ENCODE measurements at places on chromosomes 2 and 18.
A peak's percentile ranks its signal among the peaks of the same experiment; 100 is the strongest.

- ATAC-seq, result no peak
- H3K4me1 ChIP-seq, result no peaks in the 10 kb centered on the region
- H3K27me3 ChIP-seq, result peaks cover 8% of the 10 kb centered on the region
These were observed 671.6 kb upstream of the ACVR2A start for GRCh38 chr2:147173189-147173581.

- H3K4me3 ChIP-seq, result no peak overlapping the region
- no peaks in the 10 kb centered on the region for H3K27me3 ChIP-seq
- no peak for ATAC-seq
- no peak overlapping the region for H3K27ac ChIP-seq
These were observed 198.1 kb upstream of the RBBP8 start for GRCh38 chr18:22734791-22735627.

- no peaks in the 10 kb centered on the region for H3K27me3 ChIP-seq
- no peak overlapping the region for H3K4me3 ChIP-seq
- H3K36me3 ChIP-seq, result no peaks in the 10 kb centered on the region
- ATAC-seq, result no peak
- H3K4me1 ChIP-seq, result no peaks in the 10 kb centered on the region
These were observed 705.1 kb upstream of the GCFC2 start for GRCh38 chr2:76415821-76416220.

- peaks cover 9% of the 10 kb centered on the region for H3K4me1 ChIP-seq
- H3K27ac ChIP-seq, result peak overlapping the region; percentile 11
- no peaks in the 10 kb centered on the region for H3K36me3 ChIP-seq
- H3K27me3 ChIP-seq, result peaks cover 15% of the 10 kb centered on the region
- no peak overlapping the region for H3K4me3 ChIP-seq
- peak; percentile 80 for ATAC-seq
These were observed 165.1 kb downstream of the FMNL2 start for GRCh38 chr2:152499896-152500735.

GRCh38 chr2:71071681-71072398 lies 3.4 kb downstream of the NAGK start:
- peaks cover 63% of the 10 kb centered on the region for H3K4me1 ChIP-seq
- peak overlapping the region; percentile 82 for H3K4me3 ChIP-seq
- H3K27me3 ChIP-seq, result no peaks in the 10 kb centered on the region
- H3K36me3 ChIP-seq, result peaks cover 25% of the 10 kb centered on the region

DNA sequence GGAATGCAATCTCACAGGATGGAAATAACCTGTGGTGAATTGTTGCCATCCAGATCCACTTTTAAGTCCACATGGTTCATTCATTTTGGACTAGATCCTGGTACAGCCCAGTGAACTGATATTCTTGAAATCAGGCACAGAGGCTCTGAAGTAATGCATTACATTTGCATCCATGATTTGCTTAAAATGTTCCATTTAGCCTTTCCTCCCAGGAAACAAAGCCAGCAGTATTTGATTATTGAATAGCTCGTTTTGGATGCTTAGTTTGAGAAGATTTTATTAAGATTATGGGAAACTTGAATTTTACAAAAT lies 995.8 kb upstream of the CDH2 start:
- no peak overlapping the region for H3K4me3 ChIP-seq
- no peaks in the 10 kb centered on the region for H3K4me1 ChIP-seq
- no peak for ATAC-seq

DNA sequence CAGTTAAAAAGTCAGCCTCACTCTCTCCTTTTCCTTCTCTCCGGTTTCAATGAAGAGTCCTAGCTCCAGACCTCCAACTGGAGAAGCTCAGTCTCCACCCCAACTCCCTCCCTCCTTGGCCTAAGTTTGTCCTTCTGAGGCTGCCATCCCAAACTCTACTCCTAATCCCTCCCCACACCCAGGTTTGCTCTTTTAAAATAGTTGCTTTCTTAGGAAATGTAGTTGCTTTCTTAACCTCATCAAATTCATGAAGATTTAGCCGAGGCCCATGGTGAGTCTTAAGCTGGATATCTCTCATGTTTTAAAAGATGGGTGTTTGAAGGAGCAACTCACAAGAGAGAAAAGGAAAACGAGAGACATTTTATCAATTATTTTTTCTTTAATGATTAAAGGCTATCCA lies 937 bp upstream of the LANCL1 start:
- H3K4me3 ChIP-seq, result peak overlapping the region; percentile 97
- peaks cover 39% of the 10 kb centered on the region for H3K4me1 ChIP-seq
- H3K27ac ChIP-seq, result peak overlapping the region; percentile 96

DNA sequence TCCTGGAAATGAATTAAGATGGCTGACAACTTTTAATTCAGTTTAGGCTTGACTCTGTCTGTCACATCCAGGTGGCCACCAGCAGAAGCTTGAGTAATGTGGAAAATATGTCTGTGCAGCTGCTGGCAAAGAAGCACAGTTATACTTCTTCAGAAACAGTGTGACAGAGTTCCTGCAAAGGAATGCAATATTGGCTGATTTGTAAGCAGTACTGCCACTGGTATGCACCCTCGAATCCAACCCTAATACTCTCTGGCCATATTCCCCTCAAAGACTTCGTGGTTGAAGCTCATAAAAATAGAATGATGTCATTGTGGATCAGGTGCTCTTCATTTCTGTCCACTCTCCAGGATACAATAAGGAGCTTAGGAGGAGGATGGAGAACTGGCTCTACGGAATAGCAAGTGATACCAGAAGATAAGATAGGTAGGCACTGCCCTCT lies 86.2 kb downstream of the METTL8 start:
- peak; percentile 68 for ATAC-seq
- peaks cover 7% of the 10 kb centered on the region for H3K36me3 ChIP-seq
- peaks cover 38% of the 10 kb centered on the region for H3K4me1 ChIP-seq
- no peak overlapping the region for H3K4me3 ChIP-seq
- H3K27ac ChIP-seq, result peak overlapping the region; percentile 89
